ENCODE measurements at places on chromosomes 1 and 21.
A peak's percentile ranks its signal among the peaks of the same experiment; 100 is the strongest.

DNA sequence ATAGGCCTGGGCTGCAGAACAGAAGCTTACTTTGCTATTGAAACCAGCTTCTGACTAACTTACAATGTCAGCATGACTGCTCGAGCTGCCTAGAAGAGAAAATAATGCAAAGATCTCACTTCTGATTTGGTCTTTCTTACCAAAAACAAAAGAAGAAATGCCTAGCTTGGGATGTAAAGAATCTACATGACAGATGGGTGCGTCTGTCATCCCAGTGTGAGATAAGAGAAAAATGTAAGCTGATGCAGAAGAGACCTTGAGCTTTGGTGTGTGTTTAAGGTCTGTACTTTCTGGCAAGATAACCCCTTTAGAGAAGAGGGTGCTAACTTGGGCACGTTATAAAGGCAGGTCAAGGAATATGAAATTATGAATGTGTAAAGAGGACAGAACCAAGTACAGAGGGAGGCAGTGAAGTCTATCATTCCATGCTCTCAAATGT, 3.6 kb downstream of the FAM20B start:
- DNase-seq = no peak

GRCh38 chr21:45276596-45276995, 11.1 kb downstream of the POFUT2 start:
- no peak for DNase-seq

DNA sequence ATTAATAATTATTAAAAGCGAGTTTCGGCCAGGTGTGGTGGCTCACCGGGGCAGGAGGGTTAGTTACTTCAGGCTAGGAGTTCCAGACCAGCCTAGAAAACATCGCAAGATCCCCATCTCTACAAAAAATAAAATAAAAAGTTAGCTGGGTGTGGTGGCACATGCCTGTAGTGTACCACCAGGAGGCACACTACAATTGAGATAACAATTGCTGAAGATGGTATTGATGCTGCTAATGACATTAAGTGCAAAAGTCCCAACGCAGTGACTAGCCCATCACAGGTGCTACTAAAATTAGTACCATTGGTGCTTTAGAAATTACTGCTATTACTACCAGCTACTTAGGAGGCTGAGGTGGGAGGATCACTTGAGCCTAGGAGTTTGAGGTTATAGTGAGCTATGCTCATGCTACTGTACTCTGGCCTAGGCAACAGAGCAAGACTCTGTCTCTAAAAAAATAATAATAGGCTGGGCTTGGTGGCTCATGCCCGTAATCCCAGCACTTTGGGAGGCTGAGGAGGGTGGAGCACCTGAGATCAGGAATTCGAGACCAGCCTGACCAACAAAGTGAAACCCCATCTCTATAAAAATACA, 156.6 kb downstream of the GREM2 start:
- DNase-seq = peak; percentile 65

GRCh38 chr1:190144650-190145049, 333.0 kb downstream of the BRINP3 start:
- no peak for DNase-seq

DNA sequence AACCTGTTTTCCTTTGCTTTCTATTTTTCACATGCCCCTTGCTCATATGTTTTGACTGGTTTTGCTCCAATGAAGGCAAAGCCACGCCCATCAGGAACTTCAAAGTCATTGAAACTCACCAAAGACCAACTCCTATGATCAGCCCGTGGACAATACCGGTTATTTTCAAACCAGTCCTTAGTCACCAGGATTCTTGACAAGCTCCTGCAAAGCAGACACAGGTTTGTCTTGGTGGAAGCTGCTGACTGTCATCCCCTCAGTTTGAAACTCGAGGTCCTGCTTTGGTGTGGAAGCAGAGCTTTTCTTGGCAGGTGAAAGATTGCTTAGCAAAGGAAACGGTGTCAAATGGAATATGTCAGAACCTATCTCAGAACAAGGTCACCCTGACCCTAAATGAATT, 384.7 kb upstream of the CXADR start:
- DNase-seq = no peak

- peak; percentile 2 for DNase-seq
These were observed 774 bp upstream of the ANGPTL7 start for GRCh38 chr1:11188381-11188780.

- DNase-seq = peak; percentile 73
These were observed 33.8 kb upstream of the CSF3R start for GRCh38 chr1:36516372-36517010.

DNA sequence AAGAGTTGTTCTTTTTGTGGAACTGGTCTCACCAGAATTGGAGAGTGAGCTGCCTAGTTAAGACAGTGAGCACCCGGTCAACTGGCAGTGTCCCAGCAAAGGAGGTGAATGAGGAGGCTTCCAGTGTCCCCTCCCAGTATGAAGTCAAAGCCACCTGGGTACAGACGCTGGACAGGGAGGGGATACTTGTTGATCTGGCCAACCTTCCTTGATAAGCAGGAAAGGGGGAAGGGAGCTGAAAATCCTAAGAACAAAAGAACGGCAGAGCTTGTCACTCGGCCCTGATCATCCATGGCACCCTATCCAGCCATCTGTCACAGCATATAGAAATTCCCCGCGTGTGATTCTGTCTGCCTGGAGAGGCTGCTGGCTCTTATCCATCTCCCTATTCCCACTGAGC, 91.5 kb downstream of the SSBP3 start:
- DNase-seq = no peak

- no peak for DNase-seq
These were observed 30.0 kb downstream of the C2CD2 start for GRCh38 chr21:41923631-41924367.

- DNase-seq = no peak
These were observed 134.4 kb downstream of the TGFB2 start for GRCh38 chr1:218479436-218480115.

- no peak for DNase-seq
These were observed 31.7 kb downstream of the SIM2 start for GRCh38 chr21:36730291-36731281.

DNA sequence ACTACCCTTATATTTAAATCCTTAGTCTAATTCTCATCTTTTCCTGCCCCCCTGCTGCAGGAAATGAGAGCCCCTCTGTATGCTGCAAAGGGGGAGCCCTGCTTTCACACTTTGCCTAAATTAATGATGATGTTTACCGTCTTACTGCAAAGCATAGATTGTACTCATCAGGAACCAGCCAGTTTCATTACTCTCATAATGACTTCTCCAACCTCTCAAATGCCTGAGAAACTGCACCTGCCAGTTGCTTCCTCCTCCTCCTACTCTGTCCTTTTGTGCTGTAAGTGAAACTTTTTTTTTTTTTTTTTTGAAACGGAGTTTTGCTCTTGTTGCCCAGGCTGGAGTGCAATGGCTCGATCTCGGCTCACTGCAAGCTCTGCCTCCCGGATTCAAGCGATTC, 101.7 kb downstream of the ADSS2 start:
- DNase-seq = no peak

GRCh38 chr1:163427279-163427678, 105.5 kb downstream of the NUF2 start:
- no peak for DNase-seq

GRCh38 chr21:30083225-30083945, 83.2 kb downstream of the CLDN17 start:
- DNase-seq = no peak

GRCh38 chr1:180641662-180642061, 9.8 kb downstream of the XPR1 start:
- no peak for DNase-seq

DNA sequence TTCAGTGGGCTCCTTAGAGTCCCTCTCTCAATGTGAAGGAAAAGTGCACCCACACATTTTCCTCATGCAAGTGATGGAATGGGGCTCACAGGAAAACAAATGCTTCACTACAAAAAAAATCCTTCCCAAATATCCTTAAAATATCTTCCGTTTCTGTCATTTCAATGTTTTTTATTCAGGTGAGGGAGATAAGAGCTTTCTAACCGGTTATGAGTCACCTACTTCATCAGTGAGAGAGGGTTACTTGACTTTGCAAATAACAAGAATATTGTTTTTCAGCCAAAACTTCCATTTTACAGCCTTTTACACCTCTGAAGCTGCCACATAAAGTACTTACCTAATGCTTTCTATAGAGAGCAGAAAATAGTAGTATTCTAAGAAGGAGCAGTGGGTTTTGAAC, 98.3 kb upstream of the CD55 start:
- no peak for DNase-seq

DNA sequence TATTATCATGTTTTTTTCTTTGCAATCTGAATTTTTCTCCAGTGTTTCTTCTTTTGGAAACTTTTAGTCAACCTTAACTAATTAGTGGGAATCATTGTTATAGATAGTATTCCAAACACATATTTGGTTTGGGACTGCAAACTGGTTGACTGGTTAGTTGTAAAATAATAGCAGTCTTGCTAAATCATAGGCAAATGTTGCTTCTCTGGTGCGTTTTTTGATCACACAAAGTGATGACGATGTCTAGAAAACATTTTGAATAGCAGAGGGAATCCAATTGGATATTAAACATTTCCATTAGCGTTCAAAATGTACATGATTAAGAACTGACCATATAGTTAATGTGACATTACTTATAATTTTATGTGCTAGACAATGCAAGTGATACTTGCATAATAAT, 4.5 kb downstream of the DNAJB4 start:
- DNase-seq = no peak

- no peak for DNase-seq
These were observed 39.9 kb upstream of the PDC start for GRCh38 chr1:186500804-186501203.

- DNase-seq = no peak
These were observed 3.8 kb downstream of the TMEM54 start for GRCh38 chr1:32897082-32898049.

- no peak for DNase-seq
These were observed 25.7 kb upstream of the ATP2B4 start for GRCh38 chr1:203600782-203601513.

Data from MCF 10A (cell line).